ENCODE measurements at places on chromosomes 1 and 21.

GRCh38 chr1:154816369-154816768, 53.7 kb downstream of the KCNN3 start:
- DNase-seq: no peak

DNA sequence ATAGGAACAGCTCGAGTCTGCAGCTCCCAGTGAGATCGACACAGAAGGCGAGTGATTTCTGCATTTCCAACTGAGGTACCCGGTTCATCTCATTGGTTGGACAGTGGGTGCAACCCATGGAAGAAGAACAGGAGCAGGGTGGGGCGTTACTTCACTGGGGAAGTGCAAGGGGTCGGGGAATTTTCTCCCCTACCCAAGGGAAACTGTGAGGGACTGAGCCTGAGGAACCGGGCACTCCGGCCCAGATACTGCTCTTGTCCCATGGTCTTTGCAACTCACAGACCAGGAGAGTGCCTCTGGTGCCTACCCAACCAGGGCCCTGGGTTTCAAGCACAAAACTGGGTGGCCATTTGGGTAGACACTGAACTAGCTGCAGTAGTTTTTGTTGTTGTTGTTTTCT, 307.1 kb downstream of the AMY1C start:
- DNase-seq: no peak

- peak; percentile 26 for DNase-seq
Observed at GRCh38 chr1:4585216-4585615, 69.2 kb upstream of the AJAP1 start.

DNA sequence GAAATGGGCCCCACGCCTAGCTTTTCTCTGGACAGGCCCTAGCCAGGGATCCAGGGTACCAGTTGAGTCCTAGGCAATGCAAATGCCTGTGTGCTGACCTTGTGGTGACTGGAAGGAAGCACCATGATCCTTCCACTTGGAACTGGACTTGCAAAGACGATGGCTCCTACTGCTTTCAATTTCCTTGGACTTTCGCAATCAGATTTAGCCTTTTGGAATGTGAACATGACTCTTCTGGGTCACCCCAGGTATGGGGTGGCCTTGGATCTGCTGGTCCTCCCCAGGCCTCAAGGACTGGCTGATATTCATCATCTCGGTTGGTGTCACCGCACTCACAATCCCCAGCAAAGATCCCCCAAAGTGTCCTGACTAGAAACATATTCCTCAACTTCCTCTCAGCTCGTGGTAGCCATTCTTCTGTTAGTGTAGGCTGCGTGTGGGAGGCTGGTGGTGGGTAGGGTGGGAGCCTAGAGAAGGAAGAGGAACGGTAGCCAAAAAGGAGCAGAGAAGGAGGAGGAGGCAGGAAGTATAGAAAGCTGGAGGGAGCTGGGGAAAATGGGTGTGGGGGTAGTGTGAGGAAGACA, 130.5 kb downstream of the PPIAL4G start:
- no peak for DNase-seq

DNA sequence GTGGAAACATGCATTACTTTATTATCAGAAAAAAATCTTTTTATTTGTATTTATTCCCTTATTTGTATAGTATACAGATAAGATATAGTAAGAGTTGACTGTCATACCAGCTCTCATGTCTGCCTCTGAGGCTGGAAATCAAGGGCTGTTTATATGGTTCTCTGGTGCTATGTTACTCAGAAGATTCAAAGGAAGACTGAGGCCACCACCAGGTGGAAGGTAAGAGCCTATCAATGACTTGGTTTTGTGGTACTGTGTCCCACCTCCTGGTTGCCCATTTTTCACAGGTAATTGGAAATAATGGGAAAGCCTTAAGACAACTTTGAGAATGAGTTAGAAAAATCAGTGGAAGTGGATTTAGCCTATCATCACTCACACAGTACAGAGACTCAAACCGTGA, 342.1 kb downstream of the DSCAM start:
- no peak for DNase-seq

- DNase-seq: no peak
Observed at GRCh38 chr1:61808321-61808720, 66.0 kb downstream of the PATJ start.

DNA sequence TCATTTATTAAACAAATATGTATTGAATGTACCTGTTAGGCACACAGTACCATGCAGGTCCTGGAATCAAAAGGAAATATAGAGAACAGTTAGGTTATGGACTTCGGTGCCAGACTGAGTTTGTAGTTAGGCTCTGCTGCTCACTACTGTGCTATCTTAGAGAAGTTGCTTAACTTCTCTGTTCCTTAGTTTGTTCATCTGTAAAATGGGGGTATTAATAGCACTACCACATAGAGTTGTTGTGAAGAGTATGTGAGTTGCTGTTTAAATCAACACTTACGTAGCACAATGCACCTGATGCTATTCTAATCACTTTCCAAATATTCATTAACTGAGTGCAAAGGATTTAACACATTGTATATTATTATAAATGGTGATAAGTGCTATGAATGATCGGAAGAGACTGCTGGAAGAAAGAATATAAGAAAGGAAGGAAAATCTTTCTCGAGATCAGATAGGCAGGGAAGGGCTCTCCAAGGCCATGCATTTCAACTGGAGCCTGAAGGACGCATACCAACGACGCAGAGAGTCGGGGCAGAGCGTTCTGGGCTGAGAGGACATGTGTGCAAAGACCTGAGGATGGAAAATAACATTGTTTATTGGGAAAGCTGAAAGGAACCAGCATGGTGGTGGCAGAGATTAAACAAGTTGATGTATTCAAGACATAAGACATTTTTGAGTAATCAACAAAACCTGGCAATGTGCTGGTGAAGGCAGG, 3.5 kb upstream of the AKNAD1 start:
- no peak for DNase-seq

DNA sequence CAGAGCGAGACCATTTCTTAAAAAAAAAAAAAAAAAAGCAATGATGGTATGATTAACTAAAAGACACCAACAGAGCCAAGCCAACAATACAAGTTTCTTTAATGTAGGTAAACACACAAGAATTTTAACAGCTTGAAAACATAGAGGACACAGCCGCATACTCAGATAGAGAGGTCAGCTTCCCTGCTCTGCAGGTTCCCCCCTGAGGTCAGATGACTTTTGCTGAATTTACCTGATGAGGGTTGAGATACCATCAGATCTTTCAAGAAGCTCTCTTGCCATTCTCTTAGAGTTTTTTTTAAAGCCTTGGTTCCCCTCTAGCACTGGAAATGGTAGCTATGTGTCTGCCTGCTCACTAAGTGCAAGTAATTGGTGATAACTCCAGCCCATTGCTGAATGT, 31.1 kb downstream of the BCAS2 start:
- DNase-seq: no peak

- peak; percentile 28 for DNase-seq
Observed at GRCh38 chr1:198118134-198118533, 38.7 kb upstream of the NEK7 start.

GRCh38 chr1:175671066-175671465, 72.3 kb downstream of the TNR start:
- DNase-seq: no peak

DNA sequence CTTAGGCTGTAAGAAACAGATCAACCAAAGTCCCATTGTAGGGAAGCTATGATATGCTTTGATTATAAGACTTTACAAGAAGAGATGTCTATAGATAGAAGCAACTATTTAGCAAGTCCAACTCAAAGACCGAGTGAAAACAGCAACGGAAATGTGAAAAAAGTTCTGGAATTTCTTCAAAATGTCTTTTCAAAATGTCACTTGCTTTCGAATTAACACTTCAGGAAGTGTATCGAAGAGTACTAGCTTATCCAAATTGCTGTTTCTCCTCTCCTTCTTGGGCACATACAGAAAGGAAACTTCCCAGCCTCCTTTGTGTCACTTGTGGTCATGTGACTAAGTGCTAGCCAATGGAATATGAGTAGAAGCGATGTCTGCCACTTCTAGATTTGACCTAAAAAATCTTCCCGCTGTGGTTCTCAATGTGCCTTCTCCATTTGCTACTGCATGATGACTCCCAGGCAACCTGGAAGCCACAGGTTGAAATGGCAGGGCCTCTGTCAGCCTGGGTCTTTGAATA, 89.9 kb downstream of the TSEN15 start:
- no peak for DNase-seq

DNA sequence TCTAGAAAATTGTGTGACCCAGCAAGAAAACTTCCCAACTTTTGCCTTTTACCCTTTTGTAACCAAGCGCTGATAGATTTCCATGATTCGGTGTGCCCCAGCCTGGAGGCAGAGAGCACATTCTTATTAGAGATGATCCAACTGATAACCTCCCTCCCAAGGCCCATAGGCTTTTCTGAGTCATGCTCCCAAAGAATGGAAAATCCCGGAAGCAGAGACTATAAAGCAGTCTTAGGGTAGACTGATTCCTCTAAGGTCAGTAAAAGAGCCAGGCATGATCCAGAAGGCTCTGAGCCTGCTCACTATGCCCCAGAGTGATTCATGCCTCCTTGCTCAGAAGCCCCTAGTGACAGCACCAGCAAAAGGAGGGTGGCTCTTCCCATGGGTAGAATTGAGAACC, 4.3 kb downstream of the CAMK1G start:
- DNase-seq: no peak

- DNase-seq: no peak
Observed at GRCh38 chr1:165773324-165773965, 4.8 kb upstream of the TMCO1 start.

- peak; percentile 82 for DNase-seq
Observed at GRCh38 chr1:41518471-41518870, 34.0 kb upstream of the EDN2 start.

DNA sequence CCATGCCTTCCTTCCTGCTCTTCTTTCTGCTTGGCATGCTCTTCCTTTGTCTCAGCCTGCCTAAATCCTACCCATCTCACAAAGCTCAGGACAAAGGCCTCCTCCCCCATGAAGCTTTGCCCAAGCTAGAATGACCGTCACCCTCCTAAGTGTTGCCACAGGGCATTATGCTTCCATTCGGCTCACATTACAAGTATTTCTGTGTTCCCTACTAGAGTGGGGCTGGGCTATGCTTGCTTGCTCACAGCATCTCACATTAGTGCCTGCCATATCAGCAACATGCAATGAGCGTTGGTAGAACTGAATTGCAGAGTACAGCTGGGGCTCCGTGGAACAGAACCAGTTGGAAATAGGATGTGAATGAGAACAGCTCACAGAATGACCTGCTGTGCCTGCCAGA, 82.8 kb downstream of the CD58 start:
- DNase-seq: no peak

- DNase-seq: no peak
Observed at GRCh38 chr1:192980856-192981255, 78.3 kb downstream of the UCHL5 start.

GRCh38 chr21:46227811-46228344, 696 bp downstream of the LSS start:
- no peak for DNase-seq

- no peak for DNase-seq
Observed at GRCh38 chr1:26234644-26235370, 807 bp downstream of the CEP85 start.

DNA sequence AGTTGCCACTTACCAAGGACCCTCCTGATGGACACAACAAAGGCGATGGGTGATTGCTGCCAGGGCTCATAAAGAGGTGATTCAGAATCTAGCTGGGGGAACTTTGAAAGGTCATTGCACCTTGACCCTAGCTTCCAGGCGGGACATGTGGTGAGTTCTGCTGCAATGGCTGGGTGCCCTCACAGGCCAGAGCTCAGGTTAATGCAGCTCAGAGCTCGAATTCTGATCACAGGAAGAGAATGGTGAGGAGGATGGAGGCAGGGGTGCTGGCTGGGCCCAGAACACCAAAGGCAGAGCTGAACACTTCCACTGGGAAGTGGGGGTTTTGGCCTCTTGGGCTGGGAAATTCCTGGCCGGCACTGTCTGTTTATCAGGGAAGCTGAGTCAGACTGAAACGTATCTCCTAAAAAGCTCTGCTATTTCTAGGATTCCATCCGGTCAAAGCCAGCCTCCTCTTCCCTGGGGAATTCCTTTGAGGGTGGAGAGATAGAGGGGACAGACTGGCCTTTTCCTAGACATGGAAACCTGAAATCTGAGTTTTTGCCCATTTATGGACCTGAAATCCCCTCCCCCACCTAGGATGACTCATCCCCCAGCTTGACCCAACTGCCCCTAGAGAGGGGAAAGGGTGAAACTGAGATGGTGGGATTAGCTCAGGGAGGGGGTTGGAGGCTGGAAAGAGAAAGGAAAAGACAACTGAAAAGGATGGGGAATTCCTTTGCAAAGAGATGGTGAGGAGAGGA, 27.2 kb downstream of the NUAK2 start:
- no peak for DNase-seq

- no peak for DNase-seq
Observed at GRCh38 chr1:170067253-170067819, 7.2 kb downstream of the KIFAP3 start.

- no peak for DNase-seq
Observed at GRCh38 chr1:115706587-115707425, 61.7 kb downstream of the CASQ2 start.

- DNase-seq: no peak
Observed at GRCh38 chr1:117600966-117601365, 4.9 kb upstream of the TENT5C start.

DNA sequence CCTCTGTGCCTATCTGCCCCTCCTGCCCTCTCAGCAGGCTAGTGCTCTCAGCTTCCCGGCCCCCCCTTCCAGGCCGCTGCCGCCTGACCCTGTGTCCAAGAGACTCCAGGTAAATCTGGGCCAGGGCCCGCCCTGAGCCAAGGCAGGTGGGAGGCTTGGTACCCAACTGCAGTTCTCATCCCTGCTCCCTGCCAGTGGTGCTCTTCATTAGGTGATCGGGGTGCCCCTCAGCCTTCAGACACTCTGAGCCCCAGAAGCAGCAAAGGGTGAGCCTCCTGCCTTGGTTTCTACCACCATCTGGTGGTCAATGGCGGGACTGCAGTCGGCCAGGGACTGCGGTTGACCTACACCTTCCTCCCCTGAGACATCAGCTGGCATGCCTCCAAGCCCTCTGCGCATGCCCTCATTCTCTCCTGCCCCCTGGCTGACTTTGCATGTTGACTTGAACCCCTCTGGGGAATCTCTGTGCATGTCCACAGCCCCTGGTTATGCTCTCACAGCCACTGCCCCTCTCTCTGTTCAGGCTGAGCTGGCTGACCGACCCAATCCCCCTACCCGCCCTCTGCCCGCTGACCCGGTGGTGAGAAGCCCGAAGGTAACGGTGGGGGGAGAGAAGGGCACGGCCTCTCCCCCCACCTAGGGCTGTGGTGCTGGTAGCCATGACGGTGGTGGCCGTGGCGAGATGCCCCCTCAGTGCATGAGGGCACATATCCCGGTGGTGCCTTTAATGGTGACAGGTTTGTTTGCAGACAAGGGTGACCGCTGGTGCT, 2.0 kb upstream of the EFNA4 start:
- DNase-seq: peak; percentile 89

- DNase-seq: no peak
Observed at GRCh38 chr1:224059897-224060427, 53.9 kb upstream of the FBXO28 start.

DNA sequence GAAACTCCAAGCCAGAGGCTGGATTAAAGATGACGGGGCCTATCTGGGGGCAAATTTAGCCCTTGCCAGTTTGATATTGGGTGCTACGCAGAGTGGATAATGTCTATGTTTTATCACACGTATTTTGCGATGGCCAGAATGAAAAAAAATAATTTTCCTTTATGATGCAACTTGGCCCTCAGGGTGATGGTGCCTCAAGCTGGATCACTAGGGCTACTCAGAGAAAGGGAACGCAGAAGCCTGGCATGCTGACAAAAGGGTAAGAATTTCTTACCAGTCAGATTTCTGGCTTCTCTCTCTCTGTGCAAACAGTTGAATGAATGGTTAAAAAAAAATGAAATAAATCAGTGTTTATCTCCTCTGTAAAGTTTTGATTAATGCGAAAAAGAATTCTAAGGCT, 32.6 kb upstream of the NEK2 start:
- no peak for DNase-seq

Data from body of pancreas (tissue), 4 donors.